ENCODE measurements at places on chromosomes 1 and 21.

DNA sequence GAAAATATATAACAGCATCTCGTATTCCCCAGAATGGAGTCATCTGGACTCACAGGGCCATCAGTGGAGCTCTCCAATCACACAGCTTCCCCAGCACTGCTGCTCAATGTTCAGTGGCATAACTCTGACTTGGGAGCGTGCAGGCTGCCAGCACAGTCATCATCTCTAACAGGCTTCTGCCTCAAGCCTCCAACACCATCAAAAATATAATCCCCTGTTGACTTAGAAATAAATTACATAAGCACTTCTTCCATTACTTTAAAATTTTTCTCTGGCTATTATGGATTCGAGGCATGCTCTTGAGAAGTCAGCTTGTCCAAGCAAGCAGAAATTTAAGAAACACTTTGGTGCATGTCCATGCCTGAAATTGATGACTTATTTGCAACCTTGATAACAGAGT is 6.2 kb downstream of the DUSP23 start:
- no peak for DNase-seq

GRCh38 chr1:170309389-170310013 is 163.7 kb downstream of the NTMT2 start:
- DNase-seq: peak; percentile 94

DNA sequence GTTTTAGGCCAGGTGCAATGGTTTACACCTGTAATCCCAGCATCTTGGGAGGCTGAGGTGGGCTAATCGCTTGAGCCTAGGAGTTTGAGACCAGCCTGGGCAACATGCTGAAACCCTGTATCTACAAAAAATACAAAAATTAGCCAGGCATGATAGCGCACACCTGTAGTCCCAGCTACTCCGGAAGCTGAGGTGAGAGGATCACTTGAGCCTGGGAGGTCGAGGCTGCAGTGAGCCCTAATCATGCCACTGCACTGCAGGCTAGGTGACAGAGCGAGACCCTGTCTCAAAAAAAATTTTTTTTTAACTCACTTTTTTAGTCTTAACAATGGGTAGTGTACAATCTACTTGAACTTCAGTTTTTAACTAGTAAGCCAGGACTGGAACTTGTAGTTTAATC is 137.5 kb downstream of the HS2ST1 start:
- DNase-seq: no peak

GRCh38 chr1:97925151-97925550 is 4.3 kb upstream of the DPYD start:
- DNase-seq: no peak

DNA sequence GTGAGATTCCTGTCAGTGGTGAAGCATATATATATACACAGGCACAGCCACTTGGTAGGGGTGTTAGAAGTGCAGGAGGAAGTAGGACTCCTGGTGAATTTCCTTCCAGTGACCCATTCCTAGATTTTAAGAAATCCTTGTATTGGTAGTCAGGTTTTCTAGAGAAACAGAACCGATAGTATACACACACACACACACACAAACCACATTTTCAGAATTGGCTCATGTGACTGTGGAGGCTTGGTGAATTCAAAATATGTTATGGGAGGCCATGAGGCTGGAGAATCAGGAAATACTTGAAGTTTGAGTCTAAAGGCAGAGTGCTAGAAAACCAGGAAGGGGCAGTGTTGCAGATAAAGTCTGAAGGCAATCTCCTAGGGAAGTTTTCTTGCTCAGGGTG is 114.2 kb downstream of the FCRL5 start:
- DNase-seq: peak; percentile 43

- no peak for DNase-seq
Measured at GRCh38 chr1:12475101-12475500, 142.9 kb downstream of the DHRS3 start.

DNA sequence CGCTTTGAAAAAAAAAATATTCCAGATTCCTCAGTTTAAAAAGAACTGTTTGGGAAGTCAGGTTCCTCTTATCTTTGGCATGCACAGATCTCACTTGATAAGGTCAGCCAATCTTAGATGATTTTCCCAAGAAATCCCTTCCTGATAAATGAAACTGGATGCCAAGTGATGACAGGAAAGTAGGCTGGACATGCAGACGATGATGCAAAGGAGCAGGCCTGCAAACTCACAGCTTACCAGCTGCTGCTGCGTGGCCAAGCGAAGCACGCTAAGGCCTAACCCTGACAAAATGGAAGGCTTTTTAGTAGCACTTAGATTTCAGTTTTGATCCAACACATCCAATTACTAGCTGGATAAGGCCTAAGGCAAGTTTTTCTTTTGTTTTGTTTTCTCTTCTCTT is 10.1 kb downstream of the TADA1 start:
- DNase-seq: peak; percentile 29

DNA sequence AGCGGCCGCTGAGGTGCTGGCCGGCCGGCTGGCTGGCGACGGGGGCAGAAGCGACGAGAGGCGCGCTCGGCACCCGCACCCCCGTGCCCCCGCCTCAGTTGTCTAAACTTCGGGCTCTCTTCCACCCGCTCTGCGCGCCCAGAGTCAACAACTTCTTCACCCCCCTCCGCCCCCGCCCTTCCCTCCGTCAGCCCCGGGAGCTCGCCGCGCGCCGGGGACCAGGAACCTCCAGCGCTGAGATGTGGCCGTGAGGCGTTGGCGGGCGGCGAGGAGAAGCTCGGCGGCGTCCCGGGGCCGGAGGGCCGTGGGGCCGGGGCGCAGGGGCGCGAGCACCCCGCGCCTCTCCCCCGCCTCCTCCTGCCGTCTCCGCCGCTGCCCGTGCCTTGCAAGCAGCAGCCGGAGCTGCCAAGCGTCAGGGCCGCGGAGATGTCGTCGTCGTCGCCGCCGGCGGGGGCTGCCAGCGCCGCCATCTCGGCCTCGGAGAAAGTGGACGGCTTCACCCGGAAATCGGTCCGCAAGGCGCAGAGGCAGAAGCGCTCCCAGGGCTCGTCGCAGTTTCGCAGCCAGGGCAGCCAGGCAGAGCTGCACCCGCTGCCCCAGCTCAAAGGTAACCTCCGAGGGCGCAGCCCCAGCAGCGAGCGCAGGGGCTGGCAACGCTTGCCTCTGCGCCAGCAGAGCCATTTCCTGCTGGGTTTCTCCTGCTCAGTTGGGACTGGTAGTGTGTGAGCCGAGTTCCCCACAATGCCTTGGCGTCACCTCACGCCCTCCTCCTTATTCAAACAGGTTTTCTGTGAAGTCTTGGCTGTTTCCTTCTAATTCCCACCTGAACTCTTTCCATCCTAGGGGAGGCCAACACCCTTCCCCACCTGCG is 710 bp downstream of the PPP2R5A start:
- DNase-seq: peak; percentile 25

DNA sequence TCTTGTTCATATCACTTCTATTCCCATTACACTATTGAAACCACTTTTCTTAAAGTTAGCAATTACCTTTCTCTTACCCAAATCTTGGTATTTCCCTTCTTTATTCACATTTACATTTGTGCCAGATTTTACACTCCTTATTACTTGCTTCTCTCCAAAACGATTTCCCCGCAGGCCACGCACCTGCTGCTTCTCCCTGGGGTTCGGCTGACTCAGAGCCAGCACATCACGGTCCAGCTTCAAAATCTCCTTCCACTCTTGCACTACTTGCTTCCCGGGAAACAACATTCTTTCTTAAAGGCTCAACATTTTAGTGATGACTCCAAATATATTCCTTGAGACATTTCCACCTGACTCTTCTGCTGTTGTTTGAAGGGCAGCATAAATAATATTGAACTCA is 20.7 kb downstream of the LHX9 start:
- DNase-seq: no peak
